ENCODE measurements at places on chromosomes 1 and 21. TPM values are rescaled to one million over a fixed set of nuclear protein-coding genes. Genes with fewer than 3 reads are reported as not detected.

PBX1 gene
- total RNA-seq = 9.8 TPM

BNIPL gene
- total RNA-seq = 2.4 TPM

PRAMEF2 gene
- not detected for total RNA-seq

OXCT2 gene
- total RNA-seq = 3.9 TPM

FOXJ3 gene
- 22.7 TPM for total RNA-seq

FCRL2 gene
- total RNA-seq = not detected

FAM163A gene
- not detected for total RNA-seq

PLPPR5 gene
- total RNA-seq = 2.7 TPM

HES3 gene
- not detected for total RNA-seq

RHD gene
- not detected for total RNA-seq

BMP8A gene
- 0.11 TPM for total RNA-seq

MOV10 gene
- total RNA-seq = 68.5 TPM

SPRR1A gene
- not detected for total RNA-seq

AMY2A gene
- not detected for total RNA-seq

SPRR2A gene
- not detected for total RNA-seq

FNDC5 gene
- 0.35 TPM for total RNA-seq

SMG7 gene
- 25.5 TPM for total RNA-seq

POU3F1 gene
- total RNA-seq = not detected

CFHR3 gene
- not detected for total RNA-seq

OLFML2B gene
- total RNA-seq = 1.4 TPM

B3GALT2 gene
- total RNA-seq = not detected

ANGPTL3 gene
- total RNA-seq = not detected

EMC1 gene
- total RNA-seq = 78.0 TPM

SLC1A7 gene
- total RNA-seq = 0.23 TPM

CENPF gene
- 101 TPM for total RNA-seq

NBPF6 gene
- total RNA-seq = 0.07 TPM

PDZK1IP1 gene
- total RNA-seq = not detected

RPTN gene
- not detected for total RNA-seq

CYB5RL gene
- total RNA-seq = 3.6 TPM

ILDR2 gene
- under 0.01 TPM for total RNA-seq

TMEM200B gene
- 9.3 TPM for total RNA-seq

CDC42BPA gene
- total RNA-seq = 42.1 TPM

PGBD5 gene
- total RNA-seq = under 0.01 TPM

NRIP1 gene
- total RNA-seq = 69.2 TPM

ZRANB2 gene
- 38.7 TPM for total RNA-seq

ANKRD34A gene
- 0.29 TPM for total RNA-seq

HSPG2 gene
- total RNA-seq = 56.0 TPM

Measured in PC-3 (cell line).